ENCODE measurements at places on chromosomes 13 and 19.

- DNase-seq = peak; percentile 98
Measured at GRCh38 chr19:55586976-55587668, 6.5 kb upstream of the ZNF579 start.

DNA sequence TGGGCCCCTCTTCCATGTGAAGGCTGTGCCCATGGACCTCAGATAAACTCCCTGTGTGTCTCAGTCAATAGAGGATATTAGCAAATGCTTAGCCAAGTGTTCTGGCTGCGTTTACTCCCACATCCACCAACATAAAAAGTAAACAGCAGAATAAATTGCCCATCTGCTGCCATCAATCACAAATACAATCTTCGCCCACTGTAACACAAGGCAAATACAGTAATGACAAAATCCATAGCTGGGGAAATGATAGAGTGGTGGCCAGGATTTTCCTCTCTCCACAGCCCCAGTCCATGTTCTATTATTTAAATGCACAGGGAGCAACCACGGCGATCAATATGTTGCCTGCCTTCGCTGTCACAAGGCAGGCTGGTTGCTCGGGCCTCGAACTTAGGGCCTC is 376.5 kb downstream of the UQCRFS1 start:
- no peak for DNase-seq

DNA sequence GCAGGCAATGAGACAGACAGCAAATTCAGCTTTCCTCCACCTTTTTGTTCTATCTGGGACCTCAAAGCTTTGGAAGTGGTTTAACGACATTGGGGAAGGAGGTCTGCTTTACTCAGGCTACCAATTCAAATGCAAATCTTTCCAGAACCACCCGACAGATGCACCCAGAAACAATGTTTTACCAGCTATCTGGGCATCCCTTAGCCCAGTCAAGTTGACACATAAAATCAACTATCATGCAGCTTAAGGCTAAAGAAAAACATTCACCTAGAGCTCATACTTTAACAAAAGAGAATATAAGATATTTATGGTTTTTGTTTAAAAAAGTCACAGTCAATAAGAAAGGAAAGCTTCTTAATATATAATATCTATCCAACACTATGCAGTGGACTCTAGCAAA is 246.0 kb downstream of the NALCN start:
- DNase-seq = no peak

GRCh38 chr13:110006304-110006703 is 219.9 kb upstream of the IRS2 start:
- no peak for DNase-seq

- DNase-seq = no peak
Measured at GRCh38 chr13:32947411-32948276, 68.6 kb upstream of the KL start.

DNA sequence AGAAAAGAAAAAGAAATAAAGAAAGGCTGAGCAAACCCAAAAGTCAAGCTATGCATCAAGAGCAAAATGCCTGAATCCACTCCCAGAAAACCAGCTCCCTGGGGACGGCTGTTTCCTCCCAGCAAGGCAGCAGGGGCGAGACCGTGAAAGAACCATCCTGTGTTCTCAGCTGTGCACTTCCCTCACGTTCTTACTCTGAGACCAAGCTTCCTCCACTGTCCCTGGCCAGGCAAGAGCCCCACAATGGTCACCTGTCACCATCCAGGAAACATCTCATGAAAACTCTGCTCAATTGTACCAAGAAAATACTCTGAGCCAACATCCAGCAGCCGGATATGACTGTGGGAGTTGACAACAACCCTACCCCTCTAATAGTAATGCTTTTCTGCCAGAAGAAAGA is 22.9 kb downstream of the RAB20 start:
- no peak for DNase-seq

Measured in upper lobe of right lung (tissue), 1 donor.